Skeletal muscle cell (primary cell): ENCODE measurements at places on chromosomes 7 and 10.

DNA sequence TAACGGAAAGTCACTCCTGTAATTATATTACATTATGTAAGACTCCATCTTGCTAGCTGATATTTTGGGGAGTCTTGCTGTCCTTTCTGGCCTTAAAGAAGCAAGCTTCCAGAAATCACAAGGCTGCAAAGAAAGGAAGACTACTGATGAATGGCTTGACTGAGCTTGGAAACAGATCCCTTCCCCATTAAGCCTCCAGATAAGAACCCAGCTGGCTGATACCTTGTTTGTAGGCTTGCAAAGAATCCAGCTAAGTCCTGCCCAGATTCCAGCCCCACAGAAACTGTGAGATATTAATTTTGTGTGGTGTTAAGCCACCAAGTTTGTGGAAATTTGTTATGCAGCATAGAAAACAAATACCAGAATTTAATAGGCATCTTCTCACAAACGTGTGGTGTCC, 49.9 kb upstream of the TMEM106B start:
- DNase-seq = no peak

DNA sequence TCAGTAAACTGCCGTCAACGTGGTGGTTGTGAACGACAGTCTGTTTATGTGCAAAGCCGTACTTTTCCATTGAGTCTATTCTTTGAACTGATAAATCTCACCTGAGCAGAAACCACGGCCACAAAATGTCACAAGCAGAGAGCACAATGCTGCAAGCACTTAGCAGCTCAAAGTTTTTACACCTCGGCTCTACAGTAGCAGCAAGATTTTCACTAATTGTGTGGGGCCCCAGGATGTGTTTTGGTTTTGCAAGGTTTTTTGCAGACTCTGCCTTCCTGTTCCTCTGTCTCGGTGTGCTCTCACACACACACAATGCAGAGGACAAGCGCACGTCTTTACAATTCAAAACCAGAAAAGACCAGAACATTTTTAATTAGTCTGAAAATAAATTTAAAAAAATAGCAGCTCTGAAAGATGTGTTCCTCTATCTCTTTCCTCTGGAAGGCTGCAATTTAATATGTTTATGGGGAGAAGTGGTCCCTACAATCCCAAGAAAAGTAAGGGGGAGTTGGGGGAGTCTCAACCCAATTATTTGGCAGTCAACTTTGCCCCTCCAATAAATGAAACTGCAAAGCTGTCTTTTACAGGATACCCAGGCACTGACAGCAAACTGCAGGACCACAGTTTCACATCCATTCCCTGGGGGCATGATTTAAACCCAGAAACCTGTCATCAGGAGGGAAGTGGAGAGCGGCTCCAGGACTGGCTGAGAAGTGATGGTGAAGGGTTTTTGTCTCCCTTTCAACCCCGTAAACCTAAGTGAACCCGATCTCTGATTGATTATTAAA, 73.8 kb upstream of the SFMBT2 start:
- DNase-seq = no peak

GRCh38 chr10:102731222-102731800, 12.4 kb upstream of the WBP1L start:
- no peak for DNase-seq

GRCh38 chr10:100780324-100780723, 34.9 kb downstream of the PAX2 start:
- no peak for DNase-seq

DNA sequence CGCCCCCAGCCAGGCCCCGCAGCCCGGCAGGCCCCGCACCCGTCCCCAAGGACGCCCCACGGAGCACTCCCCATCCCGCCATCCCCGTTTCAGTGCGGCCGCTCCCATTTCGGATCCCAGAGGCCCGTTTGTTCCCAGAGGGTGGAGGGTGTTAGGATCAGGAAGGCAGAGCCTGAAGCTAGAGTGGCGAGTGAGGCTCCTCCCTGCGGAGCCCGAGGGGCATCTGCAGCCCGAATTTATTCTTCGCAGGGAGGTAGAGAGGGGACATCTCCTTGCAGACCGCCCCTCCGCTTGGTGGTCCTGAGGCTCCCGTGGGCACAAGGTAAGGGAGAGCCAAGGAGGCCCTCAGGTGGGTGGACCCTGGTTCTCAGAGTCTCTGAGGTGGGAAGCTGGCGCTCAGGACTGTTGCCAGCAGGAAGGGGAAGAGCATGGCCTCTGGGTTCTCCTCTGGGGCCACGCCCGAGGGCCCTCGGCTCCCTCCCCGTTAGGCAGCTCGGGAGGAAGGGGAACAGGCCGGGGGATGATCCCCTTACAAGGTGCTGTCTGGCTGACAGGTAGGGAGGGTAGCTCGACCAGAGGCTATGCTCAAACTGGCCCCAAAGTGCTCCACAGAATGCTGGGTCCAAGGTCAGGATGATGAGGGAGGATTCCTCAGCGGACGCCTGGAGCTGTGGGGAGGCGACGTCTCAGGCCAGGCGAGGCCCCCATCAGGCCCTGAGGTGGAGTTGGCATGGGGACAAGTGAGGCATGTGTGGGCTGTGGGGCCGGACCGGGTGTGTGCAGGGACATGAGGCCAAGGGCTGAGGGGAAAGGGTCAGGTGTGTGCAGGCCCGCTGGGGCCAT, 17.4 kb downstream of the POLL start:
- DNase-seq = no peak

DNA sequence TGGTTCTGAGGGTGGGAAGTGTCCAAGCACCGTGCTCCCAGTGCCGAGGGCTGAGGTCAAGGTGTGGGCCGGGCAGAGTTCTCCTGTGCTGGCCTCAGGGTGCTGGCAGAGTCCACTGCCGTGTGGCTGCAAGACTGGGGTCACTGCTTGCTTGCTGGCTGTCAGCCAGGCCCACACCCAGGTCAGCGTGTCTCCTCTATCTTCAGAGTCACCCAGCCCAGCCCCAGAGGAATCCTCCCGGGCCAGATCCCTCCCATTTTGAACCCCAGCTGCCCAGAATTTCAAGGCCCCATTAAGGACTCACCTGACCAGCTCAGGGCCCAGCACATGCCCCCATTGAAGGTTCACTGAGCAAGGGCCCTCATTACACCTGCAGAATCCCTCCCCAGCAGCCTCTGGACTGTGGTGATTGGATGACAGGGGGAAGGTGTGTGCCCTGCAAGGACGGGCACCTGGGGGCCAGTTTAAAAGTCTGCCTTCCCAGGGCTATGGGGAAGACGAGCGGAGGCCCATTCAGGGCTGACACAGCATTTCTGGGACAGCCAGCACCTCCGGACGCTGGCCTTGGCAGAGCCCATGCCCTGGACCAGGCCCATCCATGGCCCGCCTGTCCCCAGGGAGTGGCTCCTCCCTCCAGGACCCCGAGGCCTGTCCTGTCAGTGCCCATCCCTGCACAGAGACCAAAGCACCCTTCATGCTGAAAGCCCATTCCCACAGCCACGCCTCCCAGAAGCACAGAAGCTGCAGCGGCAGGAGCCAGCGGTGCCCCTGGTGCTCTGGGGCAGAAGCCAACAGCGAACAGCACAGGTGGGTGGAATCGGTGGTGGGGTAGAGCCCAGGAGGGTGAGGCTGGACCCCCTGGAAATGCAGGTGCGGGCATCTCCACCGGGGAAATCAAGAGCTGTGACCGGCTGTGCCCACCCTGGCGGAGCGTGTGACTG, 45.1 kb upstream of the PPP2R2D start:
- no peak for DNase-seq

DNA sequence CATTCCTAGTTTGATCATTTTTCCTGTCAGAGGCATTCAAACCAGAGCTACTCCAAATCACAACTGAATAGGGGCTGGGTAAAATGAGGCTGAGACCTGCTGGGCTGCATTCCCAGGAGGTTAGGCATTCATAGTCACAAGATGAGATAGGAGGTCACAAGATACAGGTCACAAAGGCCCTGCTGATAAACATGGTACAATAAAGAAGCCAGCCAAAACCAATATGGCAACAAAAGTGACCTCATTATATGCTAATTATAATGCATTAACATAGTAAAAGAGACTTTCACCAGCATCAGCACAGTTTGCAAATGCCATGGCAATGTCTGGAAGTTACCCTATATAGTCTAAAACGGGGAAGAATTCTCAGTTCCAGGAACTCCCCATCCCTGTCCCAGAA, 37.3 kb downstream of the TWIST1 start:
- DNase-seq = no peak

DNA sequence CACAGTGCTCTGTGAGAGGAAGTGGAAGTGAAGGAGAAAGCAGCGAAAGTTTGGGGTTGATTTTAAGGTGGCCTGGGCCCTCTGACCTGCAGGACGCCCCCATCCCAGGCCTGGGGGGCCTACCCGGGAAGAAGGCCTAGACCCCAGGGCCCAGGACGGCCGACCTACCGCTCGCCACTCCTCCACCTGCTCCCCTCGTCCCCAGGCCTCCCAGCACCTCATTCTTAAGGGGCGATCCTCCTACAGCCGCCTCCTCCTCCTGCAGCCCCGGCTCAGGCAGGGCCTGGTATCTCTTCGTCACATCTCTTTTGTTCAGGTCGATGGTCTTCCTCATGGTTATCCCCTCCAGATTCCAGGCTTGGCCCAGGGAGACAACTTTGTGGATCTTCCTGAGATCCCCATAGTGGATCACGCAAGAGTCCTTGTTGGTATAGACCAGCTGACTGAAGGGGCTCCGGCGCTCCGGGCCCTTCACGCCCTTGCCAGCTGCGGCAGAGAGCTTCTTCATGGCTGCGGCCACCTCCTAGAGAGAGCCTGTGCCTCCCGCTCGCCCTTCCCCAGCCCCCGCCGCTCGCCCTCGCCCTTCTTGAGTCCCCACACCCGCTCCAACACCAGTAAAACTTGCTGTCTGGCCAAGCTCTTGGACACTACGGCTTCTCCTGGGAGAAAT, 117.5 kb downstream of the OR13A1 start:
- DNase-seq = no peak

DNA sequence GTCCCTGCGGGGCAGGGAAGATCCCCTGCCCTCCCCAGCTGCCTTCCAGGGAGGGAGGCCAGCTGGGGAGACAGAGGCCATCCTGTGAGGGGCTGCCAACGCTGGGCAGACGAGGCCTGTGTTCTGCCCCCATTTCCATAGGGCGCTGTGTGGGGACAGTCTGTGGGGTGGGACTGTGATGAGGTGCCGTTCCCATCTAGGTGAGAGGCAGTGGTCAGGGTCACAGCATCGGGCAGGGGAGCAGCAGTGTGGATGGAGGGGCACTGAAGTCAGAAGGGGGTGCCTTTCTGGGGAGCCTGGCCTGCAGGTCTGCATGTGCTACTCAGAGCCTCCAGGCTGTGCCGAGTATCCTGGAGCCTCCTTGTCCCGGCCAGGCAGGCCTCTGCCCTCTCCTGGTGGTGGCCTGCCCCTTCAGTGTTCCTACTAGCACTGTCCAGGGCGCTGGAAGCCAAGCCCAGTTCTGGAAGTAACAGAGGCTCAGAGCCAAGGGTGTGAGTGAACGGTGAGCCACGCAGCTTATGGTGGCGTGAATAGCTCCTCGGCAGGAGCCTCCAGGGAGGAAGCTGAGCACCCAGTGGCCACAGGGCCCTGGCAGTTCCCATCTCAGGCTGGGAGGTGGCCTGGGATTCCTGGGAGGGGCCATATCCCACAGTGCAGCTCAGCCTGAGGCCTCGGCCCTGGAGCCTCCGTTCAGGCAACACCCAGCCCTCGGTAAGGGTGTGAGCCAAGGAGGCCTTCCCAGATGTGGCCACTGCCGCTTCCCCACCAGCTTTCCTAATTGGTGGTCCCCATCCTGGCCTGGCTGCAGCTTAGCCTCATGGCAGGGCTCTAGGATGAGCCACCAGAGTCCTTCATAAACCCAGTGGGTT, 23.3 kb upstream of the CSGALNACT2 start:
- DNase-seq = no peak

DNA sequence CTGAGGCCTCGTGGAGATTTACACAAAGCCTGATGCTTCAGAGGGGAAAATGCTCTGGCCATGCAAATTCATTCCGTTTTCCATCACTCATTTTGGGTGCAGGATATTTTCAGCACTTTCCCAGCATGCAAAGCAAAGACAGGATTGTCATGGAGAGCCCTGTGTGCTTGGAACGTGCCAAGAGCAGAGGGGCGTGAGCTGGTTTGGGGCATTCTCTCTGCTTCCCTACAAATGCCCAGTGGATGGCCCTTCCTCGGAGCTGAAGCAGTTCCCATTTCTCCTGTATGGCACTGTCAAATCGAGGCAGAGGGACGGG, 164.1 kb downstream of the PRKAG2 start:
- DNase-seq = no peak

- no peak for DNase-seq
These were observed 74.0 kb upstream of the ST8SIA6 start for GRCh38 chr10:17528306-17528862.

GRCh38 chr7:100476903-100477870, 1.8 kb downstream of the TSC22D4 start:
- no peak for DNase-seq

- peak; percentile 31 for DNase-seq
These were observed 63.2 kb upstream of the TOMM7 start for GRCh38 chr7:22885797-22886261.

GRCh38 chr10:93368210-93368609, 113.9 kb downstream of the MYOF start:
- no peak for DNase-seq

DNA sequence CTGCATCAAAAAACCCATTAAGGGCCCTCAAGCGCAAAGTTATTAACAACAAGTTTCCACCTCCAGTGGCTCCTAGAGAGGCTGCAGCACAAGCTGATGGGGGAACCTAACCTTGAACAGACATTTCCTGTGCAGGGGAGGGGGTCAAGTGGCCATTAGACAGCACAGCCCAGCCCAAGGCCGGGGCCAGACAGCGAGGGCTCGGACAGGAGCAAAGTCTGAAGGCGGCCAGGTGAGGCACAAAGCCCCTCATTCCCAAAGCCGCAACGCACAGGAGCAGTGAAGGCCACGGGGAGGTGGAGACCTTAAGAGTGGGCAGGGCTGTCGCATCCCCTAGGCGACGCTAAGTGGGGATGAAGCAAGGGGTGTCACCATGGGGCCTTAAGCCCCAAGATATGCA, 73.2 kb upstream of the ZNF746 start:
- DNase-seq = no peak

DNA sequence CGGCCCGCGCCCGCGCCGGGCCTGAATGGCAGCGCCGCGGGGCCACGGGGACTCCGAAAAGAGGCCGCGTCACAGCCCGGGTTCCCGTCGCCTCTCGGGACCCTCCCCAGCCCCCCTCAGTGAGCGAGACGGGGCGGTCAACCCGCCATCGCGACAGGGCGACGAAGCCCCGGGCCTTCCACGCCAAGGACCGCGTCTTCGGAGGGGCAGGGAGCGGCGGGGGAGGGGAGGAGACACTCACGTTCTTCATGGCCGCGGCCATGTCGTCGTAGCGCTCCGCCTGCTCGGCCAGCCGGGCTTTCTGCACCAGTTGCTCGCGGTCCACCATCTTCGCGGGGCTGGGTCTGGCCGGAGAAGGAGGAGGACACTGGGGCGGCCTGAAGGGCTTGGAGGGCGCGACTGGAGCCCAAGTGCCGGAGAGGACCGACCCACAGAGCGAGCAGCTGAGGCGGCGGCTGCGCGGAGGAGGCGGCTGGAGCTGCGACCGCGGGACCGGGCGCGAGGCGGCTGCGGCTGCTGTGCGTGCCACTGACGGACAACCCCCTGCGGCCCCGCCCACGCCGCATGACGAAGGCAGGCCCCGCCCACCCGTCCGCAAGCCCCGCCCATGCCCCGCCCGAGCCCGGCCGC, at the start of gene YWHAG:
TSS of gene YWHAG (minus strand) at position 511 of the 630 bp plus-strand sequence. CDS start at position 328, 183 bp downstream.
- DNase-seq = peak; percentile 72
